Thymus (tissue), 14 donors: ENCODE measurements at places on chromosomes 13 and 19. TPM values are rescaled to one million over a fixed set of nuclear protein-coding genes. Genes with fewer than 3 reads are reported as not detected.

ZNF446 gene
- total RNA-seq = 7.0 TPM

CD33 gene
- total RNA-seq = 7.9 TPM

APOE gene
- 130 TPM for total RNA-seq

DNA sequence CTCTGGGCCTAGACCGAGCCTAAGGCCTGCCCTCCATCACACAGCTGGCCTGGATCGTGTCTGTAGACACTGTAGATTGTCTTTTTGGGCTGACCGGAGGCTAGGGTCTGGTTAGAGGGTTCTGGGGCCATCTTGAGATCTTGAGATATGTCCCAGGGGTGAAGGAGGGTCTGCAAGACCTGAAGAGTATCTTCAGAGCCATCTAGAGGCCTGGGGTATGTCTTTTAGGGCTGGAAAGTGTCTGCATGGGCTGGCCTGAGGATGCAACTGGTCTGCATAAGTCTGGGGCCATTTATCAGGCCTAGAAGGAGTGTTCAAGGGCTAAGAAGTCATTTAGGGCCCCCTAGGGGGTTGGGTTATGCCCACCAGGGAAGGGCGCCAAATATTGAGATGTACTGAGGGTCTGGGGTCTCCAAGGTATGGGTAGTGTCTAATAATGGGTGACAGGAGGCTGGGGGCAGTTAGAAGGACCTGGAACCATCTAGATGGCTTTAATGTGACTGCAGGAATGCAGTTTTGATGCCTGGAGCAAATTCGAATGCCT lies 555 bp downstream of the SCAF1 start:
- peaks cover 16% of the 10 kb centered on the region for H3K4me1 ChIP-seq
- peaks cover 21% of the 10 kb centered on the region for H3K36me3 ChIP-seq
- peak overlapping the region; percentile 47 for H3K27ac ChIP-seq
- DNase-seq = no peak
- peaks cover 22% of the 10 kb centered on the region for H3K27me3 ChIP-seq

GRCh38 chr19:1896508-1896907 lies 8.7 kb upstream of the ADAT3 start:
- H3K27me3 ChIP-seq = no peaks in the 10 kb centered on the region
- no peak overlapping the region for H3K4me3 ChIP-seq
- H3K36me3 ChIP-seq = no peaks in the 10 kb centered on the region

DNA sequence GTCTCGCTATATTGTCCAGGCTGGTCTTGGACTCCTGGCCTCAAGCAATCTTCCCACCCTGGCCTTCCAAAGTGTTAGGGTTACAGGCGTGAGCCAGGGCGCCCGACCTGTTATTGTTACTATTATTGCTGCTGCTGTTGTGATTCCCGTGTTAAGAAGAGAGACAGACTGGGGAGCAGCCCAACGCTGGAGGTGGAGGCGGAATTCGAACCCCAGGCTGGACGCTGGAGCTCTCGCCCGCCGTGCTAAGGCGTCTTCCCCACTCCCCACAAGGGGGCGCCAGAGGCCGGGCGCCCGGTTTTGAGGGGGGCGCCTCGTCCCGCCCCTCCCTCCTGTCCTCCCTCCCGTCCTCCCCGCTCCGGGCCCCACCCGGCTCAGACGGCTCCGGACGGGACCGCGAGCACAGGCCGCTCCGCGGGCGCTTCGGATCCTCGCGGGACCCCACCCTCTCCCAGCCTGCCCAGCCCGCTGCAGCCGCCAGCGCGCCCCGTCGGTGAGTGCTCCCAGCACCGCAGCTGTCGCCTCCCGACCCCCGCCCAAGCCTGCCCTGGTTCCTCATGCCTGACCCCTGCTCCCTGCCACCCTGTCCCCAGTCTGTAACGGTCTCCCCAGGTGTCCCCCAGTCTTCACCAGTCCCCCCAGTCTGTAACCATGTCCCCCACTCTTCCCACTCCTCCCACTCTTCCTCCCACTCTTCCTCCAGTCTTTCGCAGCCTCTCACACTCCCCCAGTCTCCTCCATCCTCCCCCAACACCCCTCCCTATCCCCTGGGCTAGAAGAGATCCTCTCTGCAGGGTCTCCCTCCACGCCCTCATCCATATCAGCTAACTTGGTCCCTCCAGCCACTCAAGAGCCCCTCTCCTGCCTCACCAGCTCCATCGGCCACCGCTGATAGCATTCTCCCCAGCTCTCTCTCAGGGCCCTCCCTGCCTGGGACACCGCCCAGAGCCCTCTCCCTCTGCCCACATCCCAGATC lies at the start of gene EHD2:
Gene EHD2, plus strand, starts transcription at position 377 of the 976 bp plus-strand sequence. CDS start 3,191 bp downstream, outside the sequence.
- H3K4me3 ChIP-seq = peak within 1 kb of the TSS; percentile 16
- H3K27ac ChIP-seq = no peak within 1 kb of the TSS
- no peaks in the 10 kb centered on the region for H3K36me3 ChIP-seq
